Stimulated activated CD4-positive, alpha-beta T cell treated with anti-CD3 and anti-CD28 coated beads, Interleukin-12 subunit alpha, Interleukin-12 subunit beta, amount 100 ng/mL, for 24 hours (primary cell): ENCODE measurements at places on chromosomes 6 and 20.

DNA sequence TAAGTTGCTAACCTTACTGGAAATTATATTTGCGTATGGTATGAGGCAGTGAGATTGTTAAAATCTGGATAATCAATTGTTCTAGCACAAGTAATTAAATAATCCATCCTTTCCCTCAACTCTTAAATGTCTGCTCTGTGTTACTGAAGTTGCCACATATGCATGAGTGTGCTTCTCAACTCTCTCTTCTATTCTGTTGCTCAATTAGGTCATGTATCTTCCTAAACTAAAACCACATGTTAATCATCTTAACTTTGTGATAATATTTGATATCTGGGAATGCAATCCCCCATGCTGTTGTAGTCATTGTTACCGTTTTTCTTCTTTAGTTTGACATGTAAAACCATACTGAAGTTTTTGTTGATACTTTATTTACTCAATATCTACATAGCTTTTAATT lies 63.5 kb upstream of the STMND1 start:
- no peak for DNase-seq

DNA sequence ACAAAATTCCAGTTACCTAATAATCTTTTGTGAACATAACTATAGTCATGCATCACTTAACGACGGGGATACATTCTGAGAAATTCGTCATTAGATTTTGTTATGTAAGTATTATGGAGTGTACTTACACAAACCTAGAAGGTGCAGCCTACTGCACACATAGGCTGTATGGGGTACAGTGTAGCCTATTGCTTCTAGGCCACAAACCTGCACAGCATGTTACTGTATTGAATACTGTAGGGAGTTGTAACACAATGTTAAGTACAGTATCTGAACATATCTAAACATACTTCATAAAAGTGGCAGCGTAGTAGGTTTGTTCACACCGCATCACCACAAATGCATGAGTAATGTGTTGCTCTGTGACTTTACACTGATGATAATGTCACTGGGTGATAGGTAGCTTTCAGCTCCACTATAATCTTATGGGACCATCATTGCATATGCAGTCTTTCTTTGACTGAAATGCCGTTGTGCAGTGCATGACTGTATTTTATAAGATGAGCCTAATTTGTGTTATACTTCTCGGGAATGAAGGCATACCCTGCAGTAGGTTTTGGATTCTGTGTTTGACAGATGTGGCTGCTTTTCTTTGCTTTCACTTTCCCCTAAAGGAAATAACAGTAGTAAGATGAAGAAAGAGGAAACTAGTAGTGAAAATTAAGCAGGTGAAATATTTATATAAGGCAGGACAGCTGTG lies 365.6 kb downstream of the FARS2 start:
- DNase-seq: no peak

GRCh38 chr6:168410035-168410434 lies 30.9 kb upstream of the SMOC2 start:
- no peak for DNase-seq

- DNase-seq: no peak
These were observed 8.1 kb upstream of the ARFGAP1 start for GRCh38 chr20:63264519-63264918.

DNA sequence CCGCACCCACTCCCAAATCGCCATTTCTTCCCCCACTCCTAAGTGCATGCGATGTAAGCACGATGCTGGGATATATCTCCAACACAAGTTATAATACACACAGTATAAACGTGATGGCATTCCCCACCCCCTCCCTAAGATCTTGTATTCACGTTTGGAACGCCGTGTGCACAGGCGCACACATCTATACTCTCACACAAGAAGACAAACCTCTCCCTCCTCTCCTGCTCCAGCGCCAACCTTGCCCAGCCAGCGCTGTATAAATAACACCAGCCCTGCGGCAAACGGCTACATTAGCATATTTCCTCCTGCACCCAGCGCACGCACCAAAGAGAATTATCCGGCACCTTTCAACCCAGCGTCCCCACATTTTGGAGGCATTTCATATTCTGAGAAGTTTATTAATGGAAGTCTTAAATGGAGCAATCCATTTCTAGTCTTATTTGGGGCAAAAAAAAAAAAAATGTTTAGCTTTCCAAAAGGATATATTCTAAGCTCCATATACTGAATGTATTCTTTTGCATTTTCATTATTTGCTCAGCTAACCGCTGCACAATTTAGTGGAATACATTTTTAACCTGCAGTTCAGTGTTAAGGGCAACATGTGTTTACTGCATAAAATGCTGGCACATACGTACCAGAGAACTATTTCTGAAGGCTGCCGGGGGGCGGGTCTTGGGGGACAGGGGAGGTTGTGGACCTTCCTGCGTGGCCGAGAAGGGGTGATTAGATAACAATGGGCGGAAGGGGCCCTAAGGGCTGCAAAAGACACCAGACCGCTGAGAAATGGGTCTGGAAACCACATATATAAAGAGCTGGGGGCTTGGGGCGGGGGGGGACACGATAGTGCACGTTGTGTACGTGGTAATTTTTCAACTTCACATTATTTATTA lies 1.1 kb upstream of the SLC22A23 start:
- DNase-seq: peak; percentile 4

DNA sequence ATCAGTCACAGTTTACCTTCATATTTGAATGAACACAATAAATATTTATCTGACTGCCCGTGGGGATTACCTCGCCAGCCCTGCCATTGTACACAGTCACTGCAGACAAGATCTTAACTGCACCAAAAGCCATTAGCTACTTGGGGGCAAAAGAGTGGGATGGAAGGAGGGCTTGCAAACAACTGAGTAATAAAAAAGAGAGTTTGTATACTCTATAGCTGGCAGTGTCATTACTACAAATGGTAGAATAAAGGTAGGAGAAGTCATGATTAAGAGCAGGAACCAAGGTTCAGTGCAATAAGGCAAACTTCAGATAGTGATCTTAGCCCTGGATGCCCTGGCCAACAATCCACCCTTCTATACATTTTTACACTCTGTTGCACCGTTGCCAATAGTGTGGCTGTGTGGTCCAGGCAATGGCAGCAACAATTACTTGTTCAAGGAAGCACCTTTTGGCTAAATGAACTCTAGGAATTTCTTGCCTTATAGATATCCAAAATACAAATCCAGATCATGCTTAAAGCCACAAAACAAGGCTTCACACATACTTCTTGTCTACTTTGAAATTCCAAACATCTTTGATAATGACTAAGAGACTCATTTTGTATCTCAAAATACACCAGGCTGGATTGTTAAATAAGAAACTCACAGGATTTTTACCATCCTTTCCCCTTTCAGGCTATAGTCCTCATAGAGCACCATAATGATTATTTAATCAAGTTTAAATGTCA lies 955.4 kb upstream of the ADGRB3 start:
- no peak for DNase-seq

GRCh38 chr6:88749849-88750248 lies 213.6 kb downstream of the RNGTT start:
- DNase-seq: no peak

DNA sequence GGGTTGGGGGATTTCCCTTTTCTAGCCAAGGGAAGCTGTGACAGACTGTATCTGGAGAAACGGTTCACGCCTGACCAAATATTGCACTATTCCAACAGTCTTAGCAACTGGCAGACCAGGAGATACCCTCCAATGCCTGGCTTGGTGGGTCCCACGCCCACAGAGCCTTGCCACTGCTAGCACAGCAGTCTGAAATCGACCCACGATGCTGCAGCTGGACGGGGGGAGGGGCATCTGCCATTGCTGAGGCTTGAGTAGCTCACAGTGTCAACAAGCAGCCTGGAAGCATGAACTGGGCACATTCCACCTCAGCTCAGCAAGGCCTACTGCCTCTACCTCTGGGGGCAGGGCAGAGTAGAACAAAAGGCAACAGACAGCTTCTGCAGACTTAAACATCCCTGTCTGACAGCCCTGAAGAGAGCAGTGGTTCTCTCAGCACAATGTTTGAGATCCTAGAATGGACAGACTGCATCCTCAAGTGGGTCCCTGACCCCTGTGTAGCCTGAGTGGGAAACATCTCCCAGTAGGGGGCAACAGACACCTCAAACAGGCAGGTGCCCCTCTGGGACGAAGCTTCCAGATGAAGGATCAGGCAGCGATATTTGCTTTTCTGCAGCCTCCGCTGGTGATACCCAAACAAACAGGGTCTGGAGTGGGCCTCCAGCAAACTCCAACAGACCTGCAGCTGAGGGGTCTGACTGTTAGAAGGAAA lies 89.9 kb upstream of the ECI2 start:
- DNase-seq: no peak

DNA sequence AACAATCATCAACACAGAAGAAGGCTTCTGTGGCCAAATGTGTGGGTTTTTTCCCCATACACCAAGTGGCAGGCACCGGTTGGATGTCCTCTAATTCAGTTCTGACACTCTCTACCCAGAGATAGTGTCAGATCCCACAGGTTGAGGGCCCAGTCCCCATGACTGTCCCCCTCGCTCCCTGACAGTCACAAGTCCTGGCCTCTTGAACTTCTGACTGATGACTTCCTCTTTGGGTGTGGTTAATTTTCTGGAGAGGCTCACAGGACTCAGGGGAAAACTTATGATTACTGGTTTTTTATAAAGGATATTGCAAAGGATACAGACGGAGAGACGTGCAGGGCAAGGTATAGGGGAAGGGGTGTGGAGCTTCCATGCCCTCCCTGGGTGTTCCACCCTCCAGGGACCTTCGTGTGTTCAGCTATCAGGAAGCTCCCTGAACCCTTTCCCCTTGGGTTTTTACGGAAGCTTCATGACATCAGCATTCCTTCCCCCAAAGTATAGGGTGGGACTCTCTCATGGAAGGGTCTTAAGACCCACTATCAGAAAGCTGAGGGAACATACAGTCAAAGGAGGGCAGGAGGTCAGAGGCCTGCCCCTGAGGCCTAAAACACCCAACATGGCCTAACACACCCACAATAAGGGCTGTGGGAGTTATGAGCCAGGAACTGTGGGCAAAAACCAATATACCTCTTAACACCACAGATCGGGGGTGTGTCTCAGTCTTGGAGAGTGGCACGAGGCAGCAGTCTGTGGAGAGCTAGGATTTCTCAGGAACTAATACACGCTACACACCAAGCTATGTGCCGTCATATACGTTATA lies 33.3 kb downstream of the FARS2 start:
- DNase-seq: no peak

DNA sequence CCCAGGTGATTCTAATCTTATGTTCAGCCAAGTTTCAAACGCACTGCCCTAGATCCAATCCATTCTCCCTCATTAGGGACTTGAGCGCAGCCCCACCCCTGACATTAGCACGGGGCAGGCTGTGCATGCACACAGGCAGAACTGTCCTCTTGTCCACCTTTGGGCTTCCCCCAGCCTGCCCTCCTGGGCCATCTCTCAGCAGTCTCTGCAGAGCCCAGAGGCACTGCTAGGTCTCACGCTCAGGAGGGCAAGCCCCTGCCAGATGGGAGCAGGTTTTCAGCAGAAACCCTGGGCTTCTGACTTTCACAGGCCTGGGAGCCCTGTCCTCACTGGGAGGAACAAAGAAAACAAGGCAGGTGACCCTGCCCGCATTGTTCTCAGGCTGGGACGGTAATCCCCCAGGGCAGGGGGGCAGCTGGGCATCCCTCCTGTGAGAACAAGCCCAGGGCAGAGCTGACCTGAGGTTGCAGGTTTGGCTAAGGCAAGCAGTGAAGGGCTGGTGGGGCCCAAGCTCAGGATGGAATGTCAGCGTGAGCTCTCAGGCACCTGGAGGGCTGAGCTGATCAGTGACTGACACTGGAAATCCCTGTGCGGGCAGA lies 24.5 kb downstream of the KCNK5 start:
- no peak for DNase-seq

DNA sequence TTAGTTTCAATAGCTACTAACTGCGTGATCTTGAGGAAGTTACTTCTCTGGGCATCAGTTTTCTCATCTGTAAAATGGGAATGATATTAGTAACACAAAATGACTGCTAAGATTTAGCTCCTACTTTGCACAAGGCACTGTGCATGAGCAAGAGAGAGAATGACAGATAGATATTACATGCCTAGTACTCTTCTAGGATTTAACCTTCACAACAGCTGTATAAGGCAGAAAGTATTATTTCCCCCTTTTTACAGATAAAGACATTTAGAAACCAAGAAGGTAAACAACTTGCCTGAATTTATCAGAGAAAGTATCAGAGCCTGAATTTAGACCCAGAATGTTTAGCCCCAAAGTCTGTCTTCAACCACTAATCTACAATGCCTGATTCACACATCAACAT lies 281.6 kb downstream of the KHDC1L start:
- no peak for DNase-seq

DNA sequence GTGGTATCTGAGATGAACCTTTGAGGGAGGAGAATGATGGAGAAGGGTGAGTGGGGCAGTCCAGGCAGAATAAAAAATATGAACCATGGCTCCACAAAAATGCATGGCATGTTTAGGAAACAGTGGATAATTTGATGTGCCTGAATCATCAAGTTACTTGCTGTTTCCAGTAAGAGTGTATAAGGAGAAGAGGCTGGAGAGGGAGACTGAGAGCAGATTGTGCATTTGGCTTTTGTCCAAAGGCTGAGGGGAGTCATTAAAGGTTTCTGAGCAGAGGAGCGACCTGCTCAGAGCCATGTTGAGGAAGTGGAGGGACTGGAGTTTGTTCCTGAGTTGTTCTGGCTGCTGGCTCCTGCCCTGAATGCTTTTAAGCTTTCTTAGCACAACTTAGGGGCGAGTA lies 6.1 kb downstream of the MMP24 start:
- no peak for DNase-seq

DNA sequence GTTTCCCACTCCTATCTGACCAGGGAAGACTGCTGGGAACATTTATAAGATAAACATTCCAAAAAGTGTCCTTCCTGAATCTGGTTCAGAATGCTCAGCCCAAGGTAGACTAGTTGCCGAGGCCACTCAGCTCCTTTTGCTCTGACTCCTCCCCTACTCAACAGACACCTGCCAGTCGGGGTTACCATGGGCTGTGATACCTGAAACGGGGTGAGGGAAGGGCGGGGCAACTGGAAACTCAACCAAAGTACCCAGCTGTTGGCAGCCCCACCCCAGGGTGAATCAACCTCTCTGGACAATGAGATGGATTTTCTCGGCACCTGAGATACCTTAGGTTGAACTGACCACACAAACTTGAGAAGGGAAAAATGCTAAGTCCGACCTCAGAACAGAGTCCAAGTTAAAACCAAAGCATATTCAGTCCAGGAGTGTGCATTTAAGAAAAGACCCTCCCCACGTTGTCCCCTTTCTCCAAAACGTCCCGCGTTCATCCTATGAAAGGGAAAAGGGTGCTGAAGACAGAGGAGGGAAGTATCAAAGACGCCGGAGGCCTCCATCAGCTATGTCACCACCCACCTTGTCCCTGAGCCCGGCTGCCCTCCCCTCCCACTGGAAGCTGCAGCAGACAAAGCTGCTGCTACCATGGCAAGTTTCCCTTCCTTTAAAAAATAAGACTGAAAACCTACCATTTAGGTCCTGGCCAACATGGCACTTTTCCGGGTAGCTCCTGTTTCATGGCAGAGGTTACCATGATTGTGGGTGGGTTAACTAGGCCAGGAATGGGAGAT lies 100.1 kb downstream of the SLC23A2 start:
- DNase-seq: no peak

DNA sequence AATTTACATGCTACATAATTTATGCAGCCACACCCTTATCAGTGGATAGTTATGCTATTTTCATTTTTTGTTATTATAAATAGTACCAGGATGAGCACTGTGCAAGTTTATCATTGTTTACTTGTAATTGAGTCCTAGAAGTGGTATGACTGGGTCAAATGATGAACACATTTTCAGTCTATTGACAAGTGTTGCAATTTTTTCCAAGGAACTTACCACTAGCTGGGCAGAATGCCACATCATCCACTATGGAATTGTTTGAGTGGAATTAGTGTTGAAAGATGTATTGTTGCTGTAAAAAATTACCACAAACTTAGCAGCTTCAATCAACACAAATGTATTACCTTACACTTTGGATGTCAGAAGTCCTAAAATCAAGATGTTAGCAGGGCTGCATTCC lies 38.1 kb upstream of the OPN5 start:
- no peak for DNase-seq
